ENCODE measurements at places on chromosomes 4 and X.

DNA sequence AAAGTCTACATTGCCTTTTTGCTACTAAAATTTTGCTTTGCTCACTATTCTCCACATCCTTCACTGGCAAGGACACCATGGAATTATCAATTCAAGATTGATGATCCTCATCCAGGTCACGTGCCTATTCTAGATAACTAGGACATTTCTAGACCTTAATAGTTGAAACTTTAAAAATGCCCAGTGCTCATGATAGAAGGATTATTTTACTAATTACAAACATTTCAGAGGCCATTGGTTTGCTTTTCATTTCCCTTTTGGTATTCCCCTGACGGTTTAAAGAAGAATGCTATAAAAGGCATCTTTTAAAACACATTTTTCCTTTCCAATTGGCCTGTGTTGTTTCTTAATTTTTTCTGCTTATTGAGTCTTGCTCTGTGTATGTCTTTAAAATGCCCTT, 249.4 kb downstream of the NDST4 start:
- no peak for DNase-seq

GRCh38 chr4:85557016-85557901, 82.3 kb downstream of the ARHGAP24 start:
- no peak for DNase-seq

DNA sequence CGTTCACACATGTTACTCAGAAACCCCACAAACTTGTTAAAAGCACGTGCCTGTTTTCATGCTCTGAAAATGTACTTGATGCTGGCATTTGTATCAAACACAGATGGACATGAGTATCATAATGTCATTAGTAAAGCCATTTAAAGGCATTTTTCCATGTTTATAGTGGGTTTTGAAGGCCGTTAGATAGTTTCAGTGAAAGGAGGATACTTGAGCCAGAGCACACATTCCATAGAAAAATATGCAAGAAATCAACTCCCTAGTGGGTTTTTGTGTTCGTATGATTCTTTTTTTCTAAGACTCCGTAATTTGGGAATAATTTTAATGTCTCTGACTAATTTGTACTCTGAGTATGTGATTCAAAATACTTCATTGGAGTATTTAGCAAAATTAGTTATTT, 216.2 kb upstream of the BMP3 start:
- no peak for DNase-seq

- no peak for DNase-seq
Observed at GRCh38 chr4:61070269-61070668, 129.9 kb upstream of the ADGRL3 start.

GRCh38 chr4:11072463-11072862, 356.2 kb downstream of the HS3ST1 start:
- DNase-seq, result no peak

GRCh38 chr4:141645611-141646340, 9.4 kb downstream of the IL15 start:
- no peak for DNase-seq

DNA sequence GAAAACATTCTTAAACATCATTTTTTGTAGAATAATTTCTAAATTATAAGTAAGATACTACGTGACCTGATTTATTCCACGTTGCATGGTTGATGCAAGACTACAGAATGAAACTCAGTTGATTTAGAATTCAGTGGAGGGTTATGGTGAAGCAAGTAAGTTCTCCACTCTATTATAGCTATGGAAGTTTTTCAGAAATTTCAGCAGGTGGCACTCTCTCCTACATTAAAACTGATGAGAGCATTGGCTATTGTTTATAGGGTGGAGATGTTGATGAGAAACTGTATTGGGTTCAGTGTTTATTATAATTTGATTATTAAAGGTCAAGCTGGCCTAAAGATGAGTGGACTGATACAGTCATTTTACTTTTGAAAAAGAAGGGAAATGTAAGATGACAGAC, 88.0 kb downstream of the FNIP2 start:
- no peak for DNase-seq

DNA sequence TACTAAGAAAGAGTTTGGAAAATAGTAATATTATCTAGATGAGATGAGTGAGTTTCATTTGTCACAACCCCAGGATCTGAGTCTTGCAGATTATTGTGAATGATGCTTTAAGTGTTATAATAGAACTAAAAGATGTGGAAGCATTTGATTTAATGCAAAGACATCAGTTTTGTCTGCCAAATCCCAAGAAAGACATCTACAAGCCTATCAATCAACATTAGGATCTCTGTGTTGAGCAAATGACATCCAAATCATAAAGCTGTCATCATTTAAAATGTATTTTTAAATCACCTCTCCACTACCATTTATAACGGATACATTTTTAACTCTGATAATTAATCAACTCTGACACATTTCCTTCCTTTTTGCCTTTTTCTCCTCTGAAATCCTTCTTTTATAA, 310.8 kb upstream of the SLIT2 start:
- no peak for DNase-seq

- no peak for DNase-seq
Observed at GRCh38 chr4:28211676-28212470, 1351.2 kb downstream of the STIM2 start.

GRCh38 chrX:38379088-38379487, 26.7 kb downstream of the OTC start:
- DNase-seq, result no peak

DNA sequence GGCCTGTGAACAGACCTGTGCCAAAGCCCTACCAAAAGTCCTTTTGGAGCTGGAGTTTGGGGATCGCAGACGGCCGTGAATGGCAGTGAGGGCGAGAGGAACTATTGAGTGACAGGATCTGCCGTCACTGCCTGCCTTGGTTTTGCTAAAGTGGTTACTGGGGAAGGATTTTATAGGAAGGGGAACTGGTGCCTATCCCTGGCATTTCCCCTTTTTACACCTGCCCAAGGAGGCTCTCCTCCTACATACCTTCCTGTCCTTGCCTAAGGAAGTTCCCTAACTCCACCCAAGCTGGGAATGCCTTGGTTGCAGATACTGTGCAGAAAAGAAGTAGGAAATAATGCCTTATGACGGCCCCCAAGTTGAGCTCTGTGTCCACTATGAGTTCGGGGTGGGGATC, 14.5 kb downstream of the LONRF3 start:
- no peak for DNase-seq

GRCh38 chrX:136867518-136867917, 13.0 kb downstream of the RBMX start:
- DNase-seq, result no peak

GRCh38 chr4:46974891-46975543, 18.4 kb downstream of the GABRA4 start:
- DNase-seq, result no peak

- no peak for DNase-seq
Observed at GRCh38 chrX:65575022-65575421, 40.4 kb upstream of the LAS1L start.

DNA sequence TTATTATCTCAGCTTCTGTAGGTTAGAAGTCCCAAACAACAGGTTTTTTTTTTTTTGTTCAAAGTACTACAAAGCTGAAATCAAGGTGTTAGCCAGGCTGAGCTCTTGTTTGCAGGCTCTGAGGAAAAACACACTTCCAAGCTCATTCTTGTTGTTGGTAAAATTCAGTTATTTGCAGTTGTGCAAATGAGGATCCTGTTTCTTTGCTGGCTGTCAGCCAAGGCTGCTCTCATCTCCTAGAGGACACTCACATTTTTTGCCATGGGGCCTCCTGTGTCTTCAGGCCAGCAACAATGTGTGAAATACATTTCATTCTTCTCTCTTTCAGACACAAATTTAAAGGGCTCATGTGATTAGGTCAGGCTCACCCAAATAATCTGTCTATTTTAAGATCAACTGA, 60.3 kb upstream of the HSD17B10 start:
- DNase-seq, result no peak

- DNase-seq, result no peak
Observed at GRCh38 chr4:5165420-5166369, 114.4 kb downstream of the STK32B start.

DNA sequence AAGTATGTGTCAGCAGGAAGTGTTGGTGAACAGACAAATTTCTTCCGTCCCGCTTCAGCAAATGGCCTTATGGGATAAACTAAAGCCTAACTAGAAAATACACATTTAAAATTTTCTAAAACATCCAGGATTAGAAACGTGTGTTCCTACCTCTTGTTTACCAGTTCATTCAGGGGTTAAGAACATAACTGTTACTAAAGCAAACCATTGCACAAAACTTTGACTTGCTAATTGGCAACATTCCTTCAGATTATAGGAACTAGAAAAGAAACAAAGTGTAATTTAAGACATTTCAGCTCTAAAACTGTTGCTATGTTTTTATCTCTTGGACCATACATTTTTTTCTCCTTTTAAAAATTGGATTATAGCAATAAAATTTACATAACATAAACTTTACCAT, 39.5 kb upstream of the CXCL13 start:
- DNase-seq, result no peak

DNA sequence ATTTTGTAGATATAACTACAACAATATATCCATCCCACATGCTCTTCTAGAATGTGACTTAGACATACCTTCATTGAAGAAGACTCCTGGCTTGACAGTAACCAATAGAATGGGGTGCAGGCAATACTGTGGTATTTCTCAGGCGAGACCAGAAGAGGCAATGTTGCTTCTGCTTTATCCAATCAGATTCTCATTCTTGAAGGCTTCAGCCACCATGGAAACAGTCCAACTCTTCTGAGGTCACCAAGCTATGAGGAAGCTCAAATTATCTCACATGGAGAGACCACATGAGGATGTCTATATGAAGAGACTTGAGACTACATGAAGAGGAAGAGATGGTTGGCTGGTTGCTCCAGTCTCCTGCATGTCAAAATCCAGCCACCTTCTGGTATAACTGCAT, 469.9 kb downstream of the PCDH10 start:
- DNase-seq, result no peak

DNA sequence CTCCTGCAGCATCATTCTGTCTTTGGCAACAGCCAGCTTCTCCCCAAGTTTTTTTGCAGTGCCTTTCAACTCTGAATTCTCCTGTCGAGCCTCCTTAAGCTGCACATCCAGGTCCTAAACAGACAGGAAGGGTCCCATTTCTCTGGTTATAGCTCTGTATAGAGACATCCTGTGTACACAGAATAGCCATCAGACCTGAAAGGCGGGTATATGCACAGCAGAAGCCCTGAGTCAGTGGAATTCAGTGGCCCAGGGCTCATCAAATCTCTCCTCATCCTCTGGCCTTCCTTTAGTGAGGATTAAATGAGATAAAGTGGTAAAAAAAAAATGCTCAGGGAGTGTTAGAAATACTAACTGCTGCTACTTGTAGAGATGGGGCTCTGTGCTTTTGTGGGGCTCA, 73.8 kb downstream of the FAM184B start:
- no peak for DNase-seq

DNA sequence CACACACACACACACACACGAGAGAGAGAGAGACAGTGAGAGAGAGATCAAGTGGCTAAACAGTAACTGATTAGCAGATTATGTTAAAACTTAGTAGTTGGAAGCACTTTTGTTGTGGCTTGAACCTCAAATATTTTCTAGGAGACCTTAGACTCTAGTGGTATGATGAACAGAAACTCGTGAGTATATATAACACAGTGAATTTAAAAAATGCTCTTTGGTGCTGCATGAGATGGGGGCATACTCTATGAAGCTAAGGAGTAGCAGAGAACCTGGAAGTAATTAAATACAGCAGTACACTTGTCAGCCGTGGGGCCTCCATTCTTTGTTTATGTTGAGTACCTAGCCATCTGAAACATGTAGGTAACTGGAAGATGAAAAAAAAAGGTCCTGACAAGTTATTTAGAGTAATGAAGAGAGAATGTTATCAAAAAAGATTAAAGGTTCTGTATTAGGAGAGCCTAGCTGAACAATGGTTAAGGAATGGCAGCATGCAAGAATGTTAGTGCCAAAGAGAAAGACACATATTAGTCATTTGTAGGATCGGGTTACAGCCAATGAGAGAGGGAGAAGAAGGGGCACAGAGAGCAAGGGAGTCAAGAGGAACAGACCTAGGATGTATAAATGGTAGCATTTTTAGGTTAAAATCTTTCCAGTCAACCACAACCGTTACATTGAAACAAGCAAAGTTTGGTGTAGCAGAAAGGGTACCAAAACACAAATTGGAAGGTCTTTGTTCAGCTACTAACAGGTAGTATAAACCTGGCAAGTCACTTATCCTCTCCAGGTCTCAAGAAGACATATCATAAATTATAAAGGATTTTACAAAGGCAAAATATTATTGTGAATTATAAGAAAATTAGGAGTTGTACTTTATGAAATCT, 316.7 kb upstream of the DIPK2B start:
- no peak for DNase-seq

GRCh38 chr4:103757631-103758030, 37.8 kb upstream of the TACR3 start:
- DNase-seq, result no peak

GRCh38 chr4:150518559-150518958, 63.4 kb upstream of the MAB21L2 start:
- DNase-seq, result no peak

DNA sequence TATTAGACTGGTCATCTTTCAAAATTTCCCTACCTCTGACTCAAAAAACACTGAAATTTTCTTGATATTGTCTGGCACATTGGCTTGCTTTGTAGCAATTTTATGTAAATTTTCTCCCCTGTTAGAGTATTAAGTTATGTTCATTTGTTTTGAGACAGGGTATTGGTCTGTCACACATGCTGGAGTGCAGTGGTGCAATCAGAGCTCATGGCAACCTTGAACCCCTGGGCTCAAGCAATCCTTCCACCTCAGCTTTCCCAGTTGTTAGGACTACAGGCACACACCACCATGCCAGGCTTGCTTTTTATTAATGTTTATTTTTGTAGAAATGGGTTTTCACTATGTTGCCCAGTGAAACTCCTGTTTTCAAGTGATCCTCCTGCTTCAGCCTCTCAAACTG, 17.5 kb downstream of the FABP2 start:
- DNase-seq, result no peak

DNA sequence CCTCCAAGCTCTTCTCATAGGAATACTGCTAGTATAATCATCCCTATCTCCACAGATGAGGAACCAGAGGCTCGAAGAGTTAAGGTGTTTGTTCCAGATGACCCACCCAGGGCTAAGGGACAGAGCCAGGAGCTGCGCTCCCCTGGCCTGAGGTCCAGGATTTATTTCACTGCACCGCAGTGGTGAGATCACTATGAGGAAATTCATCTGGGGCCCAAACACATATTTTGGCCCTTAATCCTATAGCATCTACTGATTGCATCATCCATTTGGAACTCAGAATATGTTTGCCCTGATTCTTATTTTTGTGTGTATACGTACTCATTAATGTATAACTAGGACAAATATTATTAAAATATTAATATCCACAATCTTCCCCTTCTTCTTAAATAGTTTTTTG, 100.1 kb upstream of the RBPJ start:
- DNase-seq, result no peak

DNA sequence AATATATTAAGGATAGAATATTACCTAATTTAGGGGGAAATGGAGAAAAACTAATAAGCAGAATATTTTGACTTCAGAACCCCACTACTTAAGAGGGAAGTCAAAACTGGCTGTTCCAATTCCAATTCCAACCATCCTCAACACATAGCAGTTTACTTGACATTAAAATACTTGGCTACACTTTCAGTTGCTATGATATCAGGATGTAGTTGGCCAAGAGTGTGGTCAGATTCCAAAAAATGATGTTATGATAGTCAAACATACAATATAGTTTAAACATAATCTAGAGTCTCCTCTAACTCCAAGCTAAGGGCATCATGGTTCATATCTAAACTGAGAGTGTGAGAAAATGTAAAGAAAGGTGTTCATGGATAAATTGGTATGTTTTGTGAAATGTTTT, 16.5 kb upstream of the SMIM14 start:
- no peak for DNase-seq

- no peak for DNase-seq
Observed at GRCh38 chr4:111115881-111116280, 493.0 kb upstream of the PITX2 start.

- no peak for DNase-seq
Observed at GRCh38 chrX:123184866-123185276, 793 bp downstream of the GRIA3 start.

- DNase-seq, result no peak
Observed at GRCh38 chr4:163330916-163331628, 1.3 kb downstream of the NPY1R start.

Data from stimulated activated CD8-positive, alpha-beta memory T cell treated with anti-CD3 and anti-CD28 coated beads, Interleukin-4, amount 100 ng/mL, for 1 hour (primary cell).